Spinal cord (tissue), 10 donors: ENCODE measurements at places on chromosomes 2 and 18. TPM values are rescaled to one million over a fixed set of nuclear protein-coding genes. Genes with fewer than 3 reads are reported as not detected.

TRMT61B gene
- total RNA-seq = 16.9 TPM

PCGF1 gene
- total RNA-seq = 21.5 TPM

PARD6G gene
- total RNA-seq = 20.3 TPM

COLEC11 gene
- 1.1 TPM for total RNA-seq

SLC8A1 gene
- 83.2 TPM for total RNA-seq

ZRANB3 gene
- total RNA-seq = 10.6 TPM

EHD3 gene
- 13.3 TPM for total RNA-seq

TDRD15 gene
- 1.4 TPM for total RNA-seq

NEDD4L gene
- total RNA-seq = 33.8 TPM
